Activated gamma-delta T cell treated with anti-CD3 and anti-CD28 coated beads, Interleukin-2, amount 50 U/mL, for 16 hours (primary cell): ENCODE measurements at places on chromosomes 3 and 15.

GRCh38 chr3:183529717-183530116 lies 25.8 kb downstream of the KLHL6 start:
- no peak for DNase-seq

DNA sequence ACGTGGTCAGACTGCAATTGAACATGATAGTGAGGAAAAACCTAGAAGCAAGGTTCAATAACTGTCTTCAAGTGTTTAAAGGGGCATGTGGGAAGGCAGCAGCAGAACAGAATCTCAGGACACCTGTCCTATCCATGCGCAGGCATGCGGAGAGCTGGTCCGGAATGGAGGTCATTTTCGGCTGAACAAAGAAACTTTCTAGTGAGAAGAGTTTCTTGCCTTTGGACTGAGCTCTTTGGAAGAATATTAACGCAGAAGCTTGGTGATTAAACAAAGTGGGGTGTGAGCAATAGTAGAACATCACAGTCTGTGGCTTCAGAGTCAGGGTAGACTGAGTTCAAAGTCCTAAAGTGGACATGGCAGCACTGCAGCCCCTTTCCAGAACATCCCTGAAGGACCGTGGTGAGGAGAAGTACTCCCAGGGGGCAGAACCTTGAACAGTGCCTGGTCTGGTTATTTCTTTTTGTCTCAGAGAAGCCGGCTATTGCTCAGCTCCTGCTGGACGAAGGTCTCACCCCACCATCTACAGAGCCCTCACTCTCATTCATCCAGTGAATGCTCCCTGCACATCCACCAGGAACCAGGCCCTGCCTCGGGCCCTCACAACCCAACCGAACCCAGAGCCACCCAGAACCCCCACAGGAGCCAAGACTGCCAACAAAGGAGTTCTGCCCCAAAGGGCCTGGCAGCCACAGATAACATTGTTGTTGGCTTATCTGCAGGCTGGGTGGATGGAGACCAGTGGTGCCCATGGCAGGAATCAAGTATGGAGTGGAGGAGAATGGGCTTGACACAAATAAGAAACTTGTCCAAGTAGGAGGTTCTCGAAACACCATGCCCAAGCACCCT lies 2.8 kb upstream of the SSUH2 start:
- DNase-seq = no peak

DNA sequence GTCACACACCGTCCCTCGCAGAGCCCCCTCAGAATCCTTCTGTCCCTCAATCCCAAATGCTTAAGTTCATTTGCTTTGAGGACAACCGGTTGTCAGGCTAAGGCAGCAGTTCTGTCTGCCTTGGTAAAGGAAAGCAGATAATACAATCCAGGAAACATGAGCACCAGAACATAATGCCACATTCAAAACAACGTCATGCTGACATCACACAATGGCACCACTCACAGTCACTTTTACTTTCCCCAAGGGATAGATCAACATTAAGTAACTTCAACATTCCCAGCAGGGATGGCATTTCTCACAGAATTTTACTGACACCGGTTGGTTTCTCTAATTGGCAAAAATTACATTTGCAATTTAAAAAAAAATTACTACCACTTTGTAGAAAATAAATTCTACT lies 74.6 kb upstream of the PSMD6 start:
- DNase-seq = no peak

DNA sequence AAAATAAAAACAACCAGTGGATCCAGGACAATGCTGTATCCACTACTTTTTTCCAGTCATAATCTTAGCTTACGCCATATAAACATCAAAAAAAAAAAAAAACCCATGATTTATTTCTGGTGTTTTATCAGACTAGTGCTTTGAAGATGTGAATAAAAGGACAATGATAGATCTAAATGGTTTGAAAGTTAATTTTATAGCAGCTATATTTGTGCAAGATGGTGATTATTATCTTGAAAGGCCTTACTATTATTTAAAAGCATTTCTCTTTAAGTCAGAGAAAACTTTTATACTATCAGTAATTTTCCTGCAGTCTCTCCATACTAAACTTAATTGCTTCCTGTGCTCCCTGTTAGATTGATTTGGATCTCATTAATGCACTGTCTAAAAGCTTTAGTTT lies 670.3 kb downstream of the TBL1XR1 start:
- DNase-seq = no peak

GRCh38 chr15:75367406-75367912 lies 948 bp downstream of the MAN2C1 start:
- DNase-seq = no peak

DNA sequence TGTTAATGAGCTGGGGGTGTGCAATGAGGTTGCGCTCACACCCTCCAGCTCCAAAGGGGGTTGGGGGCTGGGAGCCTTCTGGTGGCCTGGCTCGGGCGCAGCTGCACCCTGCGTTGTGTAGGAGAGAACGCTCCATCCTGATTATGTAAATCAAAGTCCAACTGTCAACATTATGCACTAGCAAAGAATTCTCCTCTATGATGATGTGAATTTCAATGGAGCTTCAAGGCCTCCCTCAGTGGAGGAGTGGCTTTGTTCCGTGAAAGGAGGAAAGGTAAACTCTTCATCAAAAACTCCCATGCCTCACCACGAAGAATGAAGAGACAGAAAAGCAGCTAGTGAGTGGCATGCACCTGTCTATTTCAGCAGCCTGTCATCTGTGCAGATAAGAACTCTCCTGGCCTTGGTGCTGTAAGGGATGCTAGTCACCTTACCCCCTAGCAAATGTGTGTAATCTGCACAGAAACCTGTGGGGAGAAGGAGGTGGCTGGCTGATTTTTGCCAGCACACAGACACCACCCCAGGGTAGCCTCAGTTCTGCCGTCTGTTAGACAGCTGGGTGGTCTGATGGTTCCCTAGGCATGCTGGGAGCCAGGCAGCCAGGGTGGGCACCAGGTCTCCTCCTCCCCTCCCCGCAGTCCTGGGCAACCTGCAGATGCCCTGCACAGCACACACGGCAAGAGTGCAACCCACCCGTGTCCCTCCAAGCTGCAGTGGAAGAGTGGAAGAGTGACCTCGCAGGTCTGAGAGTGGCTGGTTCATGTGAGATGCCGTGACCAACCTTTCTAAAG lies 47.0 kb upstream of the TRPM1 start:
- DNase-seq = no peak

- DNase-seq = no peak
Measured at GRCh38 chr15:62545467-62546227, 380.6 kb upstream of the C2CD4B start.

DNA sequence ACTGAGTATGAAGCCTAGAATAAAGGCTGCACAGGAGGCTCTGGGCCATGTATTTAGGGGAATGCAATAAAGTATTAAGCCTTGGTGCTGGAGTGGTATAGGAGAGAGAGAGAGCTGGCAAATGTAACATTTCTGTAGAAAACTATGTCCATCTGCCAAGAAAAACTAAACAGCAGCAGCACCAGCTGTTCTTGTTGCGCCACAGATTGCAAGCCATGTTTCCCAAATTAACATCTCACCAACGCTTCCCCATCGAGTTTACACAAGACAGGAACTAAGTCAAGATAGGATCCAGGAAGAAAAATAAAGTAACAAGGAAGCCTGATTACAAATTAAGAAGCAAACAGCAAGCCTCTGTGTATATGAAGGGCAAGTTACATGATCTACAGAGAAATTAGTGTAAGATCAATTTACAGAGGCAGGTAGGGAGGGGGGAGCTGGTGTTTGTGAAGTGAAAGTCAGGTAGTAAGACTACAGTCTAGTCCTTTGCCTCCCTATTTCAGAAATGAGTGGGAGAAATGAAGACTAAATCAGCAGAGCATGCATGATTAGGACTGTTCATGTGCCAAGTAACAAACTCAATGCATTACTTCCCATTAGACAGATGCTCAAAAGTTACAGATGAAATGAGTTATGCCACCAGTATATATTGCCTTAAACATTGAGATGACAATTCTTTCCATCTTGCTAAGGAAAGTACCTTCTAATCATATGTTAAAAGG lies 900.5 kb downstream of the EPHA3 start:
- DNase-seq = no peak

GRCh38 chr3:132317229-132317948 lies at the start of gene ACP3:
TSS of gene ACP3 (plus strand) at chr3:132317407. CDS start at chr3:132317457, 50 bp downstream.
- DNase-seq = no peak

- DNase-seq = no peak
Measured at GRCh38 chr3:10205451-10206165, 40.9 kb downstream of the IRAK2 start.

DNA sequence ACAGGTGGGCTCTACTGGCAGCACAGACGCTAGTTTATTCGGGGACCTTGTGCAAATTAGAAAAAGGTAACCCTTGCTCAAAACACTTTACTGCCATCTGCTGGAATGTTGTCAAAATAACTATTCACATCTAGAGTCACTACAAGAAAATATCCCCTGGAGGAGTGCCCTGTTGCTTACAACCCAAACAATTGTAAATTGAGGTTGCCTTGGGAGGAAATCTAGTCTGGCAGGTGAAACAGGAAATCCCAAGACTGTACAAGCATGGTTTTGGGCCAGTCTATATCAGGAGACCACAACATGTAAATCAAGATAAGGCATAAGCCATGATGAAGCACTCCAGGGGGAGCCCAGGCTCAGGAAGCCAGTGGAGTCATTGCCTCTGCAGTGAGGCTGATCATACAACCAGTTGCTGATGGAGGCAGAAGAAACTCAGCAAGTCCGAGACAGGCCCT lies 136.8 kb upstream of the ACP3 start:
- DNase-seq = no peak

DNA sequence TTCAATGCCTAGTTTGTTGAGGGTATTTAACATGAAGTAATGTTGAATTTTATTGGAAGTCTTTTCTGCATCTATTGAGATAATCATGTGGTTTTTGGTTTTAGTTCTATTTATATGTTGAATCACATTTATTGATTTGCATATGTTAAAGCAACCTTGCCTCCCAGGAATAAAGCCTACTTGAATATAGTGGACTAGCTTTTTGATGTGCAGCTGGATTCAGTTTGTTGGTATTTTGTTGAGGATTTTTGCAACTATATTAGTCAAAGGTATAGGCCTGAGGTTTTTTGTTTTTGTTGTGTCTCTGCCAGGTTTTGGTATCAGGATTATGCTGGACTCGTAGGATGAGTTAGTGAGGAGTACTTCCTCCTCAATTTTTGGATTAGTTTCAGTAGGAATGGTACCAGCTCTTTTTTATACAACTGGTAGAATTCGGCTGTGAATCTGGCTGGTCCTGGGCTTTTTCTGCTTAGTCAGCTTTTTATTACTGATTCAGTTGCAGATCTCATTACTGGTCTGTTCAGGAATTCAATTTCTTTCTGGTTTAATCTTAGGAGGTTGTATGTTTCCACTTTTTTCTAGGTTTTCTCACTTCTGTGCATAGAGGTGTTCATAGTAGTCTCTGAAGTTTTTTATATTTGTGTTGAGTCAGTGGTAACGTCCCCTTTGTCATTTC lies 209.8 kb upstream of the RBMS3 start:
- no peak for DNase-seq

DNA sequence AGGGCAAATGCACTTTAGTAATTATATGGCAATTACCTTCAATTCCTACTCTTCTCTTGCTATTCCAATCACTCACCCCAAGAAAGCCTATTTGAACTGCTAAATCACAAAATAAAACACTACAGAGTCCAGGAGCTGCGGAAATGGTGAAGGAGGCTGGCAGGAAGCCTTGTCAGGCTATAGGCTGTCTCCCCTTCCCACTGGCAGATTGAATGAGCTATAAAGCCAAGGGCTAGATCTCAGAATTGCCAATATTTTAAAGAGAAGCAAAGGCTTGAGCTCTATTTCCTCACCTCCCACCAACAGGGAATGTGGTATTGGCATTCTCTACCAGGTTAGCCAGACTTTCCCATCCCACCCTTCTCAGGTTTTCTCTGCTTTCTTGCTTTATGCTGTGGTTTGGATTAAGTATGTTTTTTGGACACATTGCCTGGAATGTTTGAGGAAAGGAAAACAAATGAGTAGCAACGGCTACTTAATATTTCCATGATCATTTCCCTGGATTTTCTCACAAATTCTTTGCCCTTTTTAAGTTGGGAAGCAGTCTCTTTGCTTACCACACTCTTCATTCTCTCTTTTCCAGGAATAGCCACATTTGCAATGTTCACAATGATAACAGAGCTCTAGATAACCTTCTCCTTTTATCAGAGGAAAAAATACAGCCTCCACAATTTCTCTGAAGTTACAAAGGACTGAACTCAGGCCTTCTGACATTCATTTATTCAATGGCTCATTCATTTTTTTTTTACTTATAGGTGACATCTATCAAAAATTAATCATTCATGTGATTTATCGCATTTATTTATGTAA lies 1125.4 kb downstream of the ROBO1 start:
- no peak for DNase-seq

DNA sequence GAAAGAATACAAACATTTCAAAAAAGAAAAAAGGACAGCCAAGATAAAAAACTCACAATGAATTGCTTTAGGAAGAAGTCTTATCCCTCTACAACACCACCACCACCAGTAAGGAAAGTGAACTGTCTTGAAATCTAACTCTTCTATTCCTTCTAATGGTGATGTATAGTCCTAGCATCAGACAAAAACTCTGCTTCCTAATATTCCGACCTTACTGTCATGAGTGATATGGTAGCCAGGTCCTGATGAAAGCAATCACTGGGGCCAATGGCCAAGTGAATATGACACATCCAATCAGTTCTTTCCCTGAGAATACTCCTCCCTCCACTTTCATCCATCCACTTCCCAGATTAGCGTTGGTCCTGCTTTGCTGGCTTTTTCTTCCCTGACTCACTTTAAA lies 14.8 kb downstream of the GK5 start:
- DNase-seq = no peak

DNA sequence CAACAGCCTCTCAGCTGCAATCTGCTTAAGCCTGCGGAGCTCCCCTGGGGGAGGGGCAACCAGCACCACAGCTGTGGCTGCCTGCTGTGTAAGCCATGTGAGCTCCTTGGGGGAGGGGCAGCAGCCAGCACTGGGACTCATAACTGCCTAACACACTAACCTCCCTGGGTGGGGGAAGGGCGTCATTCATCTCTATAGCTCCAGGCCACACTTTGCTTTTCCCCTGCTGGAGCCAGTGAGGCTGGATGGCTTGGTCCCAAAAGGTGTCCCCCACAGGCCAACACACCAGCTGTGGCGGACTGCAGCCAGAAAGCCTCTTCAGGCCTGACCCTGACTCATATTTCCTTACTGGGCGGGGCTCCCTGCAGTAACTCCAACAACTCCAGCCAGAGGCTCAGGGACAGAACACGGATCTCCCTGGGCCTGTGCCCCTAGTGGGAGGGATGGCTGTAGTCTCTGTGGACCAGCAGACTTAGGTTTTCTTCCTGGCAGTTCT lies 129.8 kb downstream of the PPM1L start:
- DNase-seq = no peak

GRCh38 chr3:70431911-70432310 lies 119.5 kb upstream of the MDFIC2 start:
- DNase-seq = no peak

- DNase-seq = no peak
Measured at GRCh38 chr3:21331321-21331720, 419.7 kb downstream of the ZNF385D start.

DNA sequence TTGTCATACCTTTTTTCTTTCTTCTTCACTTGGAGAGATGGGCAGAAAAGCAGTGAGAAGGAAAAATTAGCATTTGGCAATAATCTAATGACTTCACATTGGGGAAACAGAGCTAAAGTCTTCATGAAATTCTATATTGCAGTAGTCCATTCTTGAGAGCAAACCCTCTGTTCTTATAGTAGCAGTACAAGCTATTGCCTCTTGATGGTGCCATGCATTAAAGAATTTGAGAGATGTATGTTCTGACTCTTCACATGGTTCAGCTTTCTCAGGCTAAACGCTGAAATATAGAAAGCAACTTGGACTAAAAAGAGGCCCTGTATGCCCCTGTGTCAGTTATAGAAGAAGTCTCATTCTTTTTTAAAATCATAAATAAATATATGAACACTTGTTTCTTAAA lies 36.0 kb downstream of the PHLDB2 start:
- DNase-seq = no peak
